H7 (cell line): ENCODE measurements at places on chromosomes 11 and 22. TPM values are rescaled to one million over a fixed set of nuclear protein-coding genes. Genes with fewer than 3 reads are reported as not detected.

Gene PHOX2A
- 2.5 and 2.8 TPM in 2 replicates for total RNA-seq

Gene MYRF
- total RNA-seq = 3.6 and 4.2 TPM in 2 replicates

Gene NR1H3
- total RNA-seq = 22.4 and 25.4 TPM in 2 replicates

Gene RBFOX2
- total RNA-seq = 77.7 and 87.2 TPM in 2 replicates

Gene ACRV1
- not detected in 2 replicates for total RNA-seq

Gene CWF19L2
- total RNA-seq = 9.8 and 19.6 TPM in 2 replicates

Gene SMTNL1
- total RNA-seq = not detected in 2 replicates

Gene RAB3IL1
- 5.8 and 7.2 TPM in 2 replicates for total RNA-seq

Gene GRIA4
- 1.2 and 1.3 TPM in 2 replicates for total RNA-seq

Gene ALDH3B1
- 0.35 and 0.37 TPM in 2 replicates for total RNA-seq

Gene DEFB131B
- not detected in 2 replicates for total RNA-seq
